Aorta (tissue), 5 donors: ENCODE measurements at places on chromosomes 5 and 9. TPM values are rescaled to one million over a fixed set of nuclear protein-coding genes. Genes with fewer than 3 reads are reported as not detected.

The IL33 gene
- total RNA-seq: 138 TPM

The ZNF883 gene
- total RNA-seq: 2.1 TPM

The LCN1 gene
- total RNA-seq: 0.81 TPM

GRCh38 chr5:105134328-105134727, 1571.7 kb upstream of the NUDT12 start:
- DNase-seq: no peak

DNA sequence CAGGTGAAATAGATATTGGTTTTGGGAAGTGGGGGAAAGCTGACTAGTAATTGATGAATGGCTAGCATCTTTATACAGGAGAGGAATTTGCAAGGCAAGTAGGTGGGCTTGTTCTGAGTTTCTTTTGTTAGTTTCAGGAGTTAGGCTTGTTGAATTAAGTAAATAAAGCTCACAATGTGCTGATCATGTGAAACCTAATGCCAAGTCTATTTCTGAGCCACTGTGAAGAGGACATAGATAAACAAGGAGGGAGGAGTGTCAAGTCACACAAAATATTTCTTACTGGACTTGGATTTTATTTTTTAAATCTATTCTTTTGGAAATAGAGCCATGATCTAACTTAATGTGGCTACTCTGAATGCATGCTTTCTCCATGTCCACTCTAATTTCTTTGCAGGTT, 19.9 kb downstream of the GDA start:
- no peak for DNase-seq
